ENCODE measurements at places on chromosomes 1 and 21.
A peak's percentile ranks its signal among the peaks of the same experiment; 100 is the strongest.

DNA sequence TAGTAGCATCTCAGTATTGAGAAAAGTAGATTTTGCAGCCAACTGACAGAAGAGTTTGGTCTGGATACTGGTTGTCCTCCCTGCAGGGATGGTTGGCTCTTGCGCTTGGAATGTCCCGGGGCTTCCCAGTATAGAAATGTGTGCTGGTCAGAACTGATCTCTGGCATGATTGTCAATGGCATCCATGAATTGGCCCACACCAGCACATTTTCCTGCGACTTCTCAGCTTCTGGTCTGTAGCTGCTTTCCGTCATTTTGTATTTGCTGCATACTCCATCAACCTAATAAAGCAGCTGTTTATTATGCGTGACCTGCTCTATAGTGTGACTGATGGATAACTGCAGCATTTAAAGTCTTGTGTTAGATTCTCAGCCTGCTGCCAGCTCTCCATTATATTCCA, 203.7 kb downstream of the S1PR1 start:
- no peak for DNase-seq

GRCh38 chr1:41503538-41504113, 19.1 kb upstream of the EDN2 start:
- DNase-seq: no peak

- DNase-seq: no peak
Observed at GRCh38 chr1:70202173-70202758, 3.1 kb downstream of the LRRC40 start.

- no peak for DNase-seq
Observed at GRCh38 chr1:203493901-203494300, at the start of gene OPTC. TSS of gene OPTC (plus strand) at chr1:203494153. CDS start at chr1:203496006, 1,853 bp downstream.

GRCh38 chr1:184407816-184408510, 21.1 kb downstream of the C1orf21 start:
- DNase-seq: no peak

GRCh38 chr1:168583571-168583970, 7.2 kb downstream of the XCL1 start:
- no peak for DNase-seq

DNA sequence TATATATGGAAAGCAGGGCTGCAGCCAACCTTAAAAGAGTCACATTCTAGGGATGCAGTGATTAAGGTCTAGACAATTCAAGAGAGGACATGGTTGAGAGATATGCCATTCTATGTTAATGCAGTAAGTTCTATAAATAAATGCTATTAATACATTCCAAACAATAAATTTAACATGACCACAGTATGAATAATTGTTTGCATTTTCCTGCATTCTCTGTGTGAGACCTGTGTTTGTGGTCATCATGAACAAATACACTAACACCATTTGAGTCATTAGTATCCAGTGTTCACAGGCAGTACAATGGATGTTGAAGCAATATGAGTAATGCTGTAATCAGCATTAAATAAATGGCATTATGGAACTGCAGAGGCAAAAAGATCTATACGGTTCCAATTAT, 5.5 kb upstream of the ZRANB2 start:
- DNase-seq: no peak

GRCh38 chr1:236515443-236515958, 8.3 kb upstream of the LGALS8 start:
- no peak for DNase-seq

DNA sequence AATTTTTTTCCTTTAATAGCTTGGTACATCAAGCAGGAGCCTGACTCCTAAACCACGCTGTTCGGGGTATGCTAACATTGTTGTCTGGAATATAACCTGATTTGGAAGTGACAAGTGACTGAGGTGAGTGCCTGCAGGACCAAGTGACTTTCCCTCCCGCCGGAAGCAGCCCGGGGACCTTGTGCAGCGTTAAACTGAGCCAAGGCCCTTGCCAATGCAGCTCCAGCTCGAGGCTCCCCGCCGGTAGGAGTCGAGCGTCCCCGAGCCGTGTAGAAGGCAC, 716 bp upstream of the MTARC1 start:
- DNase-seq: no peak

DNA sequence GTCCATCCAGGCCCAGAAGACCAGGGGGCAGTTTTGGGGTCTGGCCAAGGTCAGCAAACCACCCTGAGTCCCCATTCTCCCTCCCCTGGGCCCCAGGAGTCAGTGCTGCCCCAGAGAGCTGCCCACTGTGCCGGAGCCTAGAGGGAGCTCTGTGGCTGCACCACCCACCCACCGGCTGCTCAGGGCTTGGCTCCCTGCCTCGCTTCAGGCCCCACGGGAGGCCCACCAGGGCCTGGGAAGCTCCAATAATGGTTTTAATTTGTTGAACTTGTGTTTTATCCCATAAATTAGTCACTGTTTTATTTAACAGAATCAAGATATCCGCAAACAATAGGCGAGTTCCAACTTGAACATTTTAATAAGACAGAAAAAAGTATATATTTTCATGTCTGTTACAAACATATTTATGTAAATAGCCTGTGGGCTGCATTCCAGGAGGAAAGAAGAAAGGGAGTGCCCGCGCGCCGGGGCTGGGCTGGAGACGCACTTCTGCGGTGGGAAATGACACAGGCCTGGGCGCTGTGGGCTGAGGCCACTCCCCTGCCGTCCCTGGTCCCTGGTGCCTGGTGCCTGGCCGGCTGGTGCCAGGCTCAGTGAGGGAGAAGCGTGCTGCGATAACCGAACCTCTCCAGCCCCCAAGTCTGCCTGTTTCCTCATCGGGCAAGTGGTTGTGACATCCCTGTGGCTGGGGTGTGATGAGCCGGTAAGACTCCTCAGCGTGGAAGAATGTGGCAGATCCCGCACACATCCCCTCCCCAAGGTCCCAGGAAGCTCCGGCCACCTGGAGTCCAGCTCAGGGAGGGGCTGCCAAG, 160.5 kb downstream of the PEX14 start:
- no peak for DNase-seq

DNA sequence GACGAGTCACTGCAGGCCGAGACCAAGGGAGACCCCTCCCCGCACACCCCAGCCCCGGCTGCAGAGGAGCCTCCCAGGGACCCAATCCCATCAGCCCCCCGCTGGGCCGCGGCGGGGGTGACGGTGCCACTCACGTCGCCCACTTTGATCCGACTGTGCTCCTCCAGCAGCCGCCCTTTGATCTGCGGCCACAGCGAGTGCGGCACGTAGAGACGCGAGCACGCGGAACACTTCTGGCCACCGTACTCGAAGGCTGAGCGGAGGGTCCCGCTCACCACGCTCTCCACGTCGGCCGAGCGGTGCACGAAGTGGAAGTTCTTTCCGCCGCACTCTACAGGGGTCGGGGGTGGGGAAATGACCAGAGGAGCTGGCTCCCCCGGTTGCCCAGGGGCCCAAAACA, 17.8 kb upstream of the TAS1R2 start:
- no peak for DNase-seq

GRCh38 chr1:24861821-24862727, 68.0 kb downstream of the RUNX3 start:
- DNase-seq: no peak

GRCh38 chr1:115805597-115805996, 35.3 kb downstream of the NHLH2 start:
- no peak for DNase-seq

- DNase-seq: no peak
Observed at GRCh38 chr1:105122041-105122440, 1372.3 kb downstream of the AMY1C start.

GRCh38 chr1:1305300-1306069, 2.2 kb downstream of the ACAP3 start:
- peak; percentile 34 for DNase-seq

DNA sequence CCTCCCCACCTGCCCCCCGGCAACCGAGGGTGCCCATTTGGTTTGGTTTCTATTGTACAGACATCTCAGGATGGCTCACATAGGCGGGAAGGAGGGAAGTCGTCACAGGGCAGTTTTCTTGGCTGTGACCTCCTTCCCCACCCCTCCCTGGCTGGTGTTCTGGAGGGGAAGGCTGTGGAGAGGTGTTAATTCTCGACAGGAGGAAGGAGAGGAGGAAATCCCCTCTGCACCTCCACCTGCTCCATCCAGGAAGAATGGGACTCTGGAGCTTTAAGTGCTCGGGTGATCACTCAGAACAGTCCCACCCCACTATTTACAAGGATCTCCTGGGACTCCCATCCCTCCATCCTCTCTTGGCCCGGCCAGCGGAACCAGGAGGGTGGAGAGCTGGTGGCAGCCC, 7.6 kb downstream of the MEX3A start:
- no peak for DNase-seq

DNA sequence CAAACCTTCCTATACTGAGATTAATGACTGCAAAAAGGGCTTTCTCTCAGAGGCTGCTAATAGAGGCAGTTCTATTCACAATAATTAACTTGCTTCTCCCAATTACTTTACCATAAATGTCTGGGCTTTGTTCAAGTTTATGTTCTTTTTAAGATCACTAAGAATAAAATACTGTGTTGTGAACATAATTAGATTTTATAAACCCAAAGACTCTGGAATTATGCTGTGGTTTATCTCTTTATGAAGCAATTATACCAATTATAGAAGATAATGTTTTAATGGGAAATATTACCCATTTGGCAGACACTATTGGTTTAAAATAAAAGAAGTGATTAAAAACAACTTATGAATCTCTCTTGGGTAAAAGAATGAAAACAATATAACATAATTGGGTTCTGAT, 43.5 kb upstream of the IL12RB2 start:
- no peak for DNase-seq

GRCh38 chr1:91076834-91077233, 55.0 kb upstream of the ZNF644 start:
- DNase-seq: no peak

DNA sequence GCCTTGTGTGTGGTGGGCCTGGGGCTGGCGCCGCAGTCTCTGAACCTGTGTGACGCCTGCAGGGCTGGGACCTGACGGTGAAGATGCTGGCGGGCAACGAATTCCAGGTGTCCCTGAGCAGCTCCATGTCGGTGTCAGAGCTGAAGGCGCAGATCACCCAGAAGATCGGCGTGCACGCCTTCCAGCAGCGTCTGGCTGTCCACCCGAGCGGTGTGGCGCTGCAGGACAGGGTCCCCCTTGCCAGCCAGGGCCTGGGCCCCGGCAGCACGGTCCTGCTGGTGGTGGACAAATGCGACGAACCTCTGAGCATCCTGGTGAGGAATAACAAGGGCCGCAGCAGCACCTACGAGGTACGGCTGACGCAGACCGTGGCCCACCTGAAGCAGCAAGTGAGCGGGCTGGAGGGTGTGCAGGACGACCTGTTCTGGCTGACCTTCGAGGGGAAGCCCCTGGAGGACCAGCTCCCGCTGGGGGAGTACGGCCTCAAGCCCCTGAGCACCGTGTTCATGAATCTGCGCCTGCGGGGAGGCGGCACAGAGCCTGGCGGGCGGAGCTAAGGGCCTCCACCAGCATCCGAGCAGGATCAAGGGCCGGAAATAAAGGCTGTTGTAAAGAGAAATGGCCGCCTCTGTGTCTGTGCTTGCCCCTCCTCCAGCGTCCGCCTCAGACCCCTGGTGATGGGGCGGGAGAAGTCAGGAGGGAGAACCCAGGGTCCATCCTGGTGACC, 788 bp downstream of the ISG15 start:
- no peak for DNase-seq

GRCh38 chr1:47635597-47635996, 197.8 kb downstream of the FOXD2 start:
- DNase-seq: no peak

DNA sequence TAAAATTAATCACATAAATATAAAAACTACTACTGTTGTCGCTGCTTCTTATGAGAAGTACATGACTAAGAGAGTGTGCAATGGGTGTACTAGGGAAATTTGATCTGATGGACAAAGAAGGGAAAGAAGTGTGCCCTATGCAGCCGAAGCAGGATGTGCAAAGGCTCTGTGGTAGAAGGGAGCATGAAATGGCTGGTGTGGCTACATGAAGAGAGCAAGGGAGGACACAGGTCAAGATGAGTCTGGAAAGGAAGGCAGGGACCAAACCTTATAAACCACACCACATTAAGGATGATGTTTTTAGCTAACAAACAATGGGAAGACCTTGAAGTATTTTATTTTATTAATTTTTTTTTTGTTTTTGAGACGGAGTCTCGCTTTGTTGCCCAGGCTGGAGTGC, 20.0 kb downstream of the MAB21L3 start:
- no peak for DNase-seq

- DNase-seq: no peak
Observed at GRCh38 chr1:219430419-219430818, 182.5 kb downstream of the ZC3H11B start.

GRCh38 chr1:205344066-205344928, 12.4 kb downstream of the KLHDC8A start:
- no peak for DNase-seq

DNA sequence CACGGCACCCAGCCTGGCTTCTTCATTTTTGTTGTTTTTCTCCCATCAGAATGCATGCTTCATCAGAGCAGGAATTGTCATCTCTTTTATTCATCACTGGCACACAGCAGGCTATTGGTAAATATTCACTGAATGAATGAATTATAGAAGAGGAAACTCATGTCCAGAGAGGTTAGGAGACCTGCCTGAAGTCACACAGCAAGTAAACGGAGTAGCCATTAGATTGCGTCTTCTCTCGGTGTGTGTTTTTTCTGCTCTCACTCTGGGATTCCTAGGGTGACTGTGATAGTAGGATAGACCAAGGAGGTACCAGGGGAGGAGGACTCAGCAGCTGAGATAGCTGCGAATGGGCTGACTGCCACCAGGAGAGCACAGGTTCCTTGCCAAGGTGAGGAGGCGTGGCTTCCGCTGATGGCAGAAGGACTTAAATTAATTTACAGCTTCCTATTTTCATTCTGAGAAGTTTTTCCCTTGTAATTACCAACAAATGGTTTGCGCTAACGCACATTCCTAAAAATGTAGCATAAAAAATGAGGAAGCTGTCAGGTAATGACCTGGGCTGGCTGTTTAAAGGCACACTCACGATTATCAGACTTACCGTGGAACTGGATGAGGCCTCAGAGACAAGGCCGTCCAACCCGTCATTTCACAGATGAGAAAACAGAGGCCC, 4.5 kb upstream of the NCMAP start:
- no peak for DNase-seq

GRCh38 chr1:157652859-157653493, 47.6 kb downstream of the FCRL3 start:
- DNase-seq: no peak

DNA sequence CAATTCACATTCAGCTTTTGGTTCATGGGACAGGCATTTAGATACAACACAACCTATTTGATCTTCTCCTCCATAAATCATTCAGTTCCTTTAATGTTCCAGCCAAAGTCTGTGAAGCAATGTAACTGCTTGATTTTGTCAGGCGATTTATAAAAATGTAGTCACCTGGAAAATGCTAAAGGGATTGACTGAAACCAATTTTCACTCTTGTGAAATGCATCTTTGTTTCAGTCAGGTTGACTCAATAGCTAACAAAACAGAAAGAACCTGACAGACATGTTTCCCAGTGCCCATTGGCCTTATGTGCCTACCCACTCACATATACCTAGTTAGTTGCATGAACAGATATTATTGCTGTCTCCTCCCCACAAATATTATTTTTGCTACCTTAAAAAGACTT, 335.7 kb downstream of the CHRM3 start:
- DNase-seq: no peak

GRCh38 chr1:41484402-41485241, at the start of gene EDN2:
TSS of gene EDN2 (minus strand) at chr1:41484683. CDS start at chr1:41484601, 82 bp downstream.
- no peak for DNase-seq

GRCh38 chr1:60251426-60251825, 177.9 kb upstream of the C1orf87 start:
- DNase-seq: no peak

GRCh38 chr1:54854381-54855020, 32.5 kb downstream of the DHCR24 start:
- no peak for DNase-seq

Data from stimulated activated CD4-positive, alpha-beta T cell treated with anti-CD3 and anti-CD28 coated beads, Interleukin-1b, Interleukin-23, amount 100 ng/mL, for 1 hour (primary cell).